Right forelimb (tissue), 1 donor: ENCODE measurements at places on chromosomes 2 and 18.
A peak's percentile ranks its signal among the peaks of the same experiment; 100 is the strongest.

GRCh38 chr2:120421830-120422175, 75.9 kb downstream of the INHBB start:
- no peak for DNase-seq

DNA sequence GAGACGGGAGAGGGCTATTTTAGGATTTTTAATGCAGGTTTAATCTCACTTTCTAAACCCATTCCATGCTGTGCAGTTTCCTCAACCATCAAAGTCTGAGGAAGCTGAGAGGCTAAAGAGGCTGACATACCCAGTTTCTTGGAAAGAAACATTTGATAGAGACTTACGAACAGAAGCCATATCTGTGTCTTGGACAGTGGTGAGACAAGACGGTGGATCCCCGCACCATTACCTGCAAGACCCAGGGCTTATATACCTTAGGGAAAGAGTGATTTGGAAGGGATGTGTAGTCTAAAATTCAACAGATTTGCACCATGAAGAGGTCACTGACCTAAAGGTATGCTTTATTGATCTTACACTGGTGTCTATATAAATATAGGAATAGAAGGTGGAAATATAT, 13.5 kb downstream of the EEF1B2 start:
- no peak for DNase-seq

- DNase-seq, result no peak
Measured at GRCh38 chr2:239746559-239747246, 278.4 kb downstream of the NDUFA10 start.

GRCh38 chr2:177250461-177250860, 14.1 kb downstream of the NFE2L2 start:
- DNase-seq, result no peak

DNA sequence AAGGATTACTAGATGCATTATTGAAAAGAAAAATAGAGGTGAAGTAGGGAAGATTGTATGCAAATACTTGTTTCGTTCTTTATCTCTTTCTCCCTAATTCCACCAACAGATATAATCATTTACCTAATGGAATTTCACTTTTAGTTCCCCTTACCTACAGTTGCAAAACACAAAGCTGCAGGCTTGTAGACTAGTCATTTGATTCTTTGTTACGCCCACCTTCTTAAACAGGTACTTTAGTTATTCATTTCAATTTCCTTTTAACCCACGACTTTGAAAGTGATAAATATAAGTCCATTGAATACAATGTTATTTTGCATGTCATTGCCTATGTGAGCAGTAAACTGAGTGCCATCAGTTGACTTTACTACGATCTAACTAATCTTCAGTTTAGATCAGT, 3.9 kb upstream of the HRH4 start:
- DNase-seq, result no peak

DNA sequence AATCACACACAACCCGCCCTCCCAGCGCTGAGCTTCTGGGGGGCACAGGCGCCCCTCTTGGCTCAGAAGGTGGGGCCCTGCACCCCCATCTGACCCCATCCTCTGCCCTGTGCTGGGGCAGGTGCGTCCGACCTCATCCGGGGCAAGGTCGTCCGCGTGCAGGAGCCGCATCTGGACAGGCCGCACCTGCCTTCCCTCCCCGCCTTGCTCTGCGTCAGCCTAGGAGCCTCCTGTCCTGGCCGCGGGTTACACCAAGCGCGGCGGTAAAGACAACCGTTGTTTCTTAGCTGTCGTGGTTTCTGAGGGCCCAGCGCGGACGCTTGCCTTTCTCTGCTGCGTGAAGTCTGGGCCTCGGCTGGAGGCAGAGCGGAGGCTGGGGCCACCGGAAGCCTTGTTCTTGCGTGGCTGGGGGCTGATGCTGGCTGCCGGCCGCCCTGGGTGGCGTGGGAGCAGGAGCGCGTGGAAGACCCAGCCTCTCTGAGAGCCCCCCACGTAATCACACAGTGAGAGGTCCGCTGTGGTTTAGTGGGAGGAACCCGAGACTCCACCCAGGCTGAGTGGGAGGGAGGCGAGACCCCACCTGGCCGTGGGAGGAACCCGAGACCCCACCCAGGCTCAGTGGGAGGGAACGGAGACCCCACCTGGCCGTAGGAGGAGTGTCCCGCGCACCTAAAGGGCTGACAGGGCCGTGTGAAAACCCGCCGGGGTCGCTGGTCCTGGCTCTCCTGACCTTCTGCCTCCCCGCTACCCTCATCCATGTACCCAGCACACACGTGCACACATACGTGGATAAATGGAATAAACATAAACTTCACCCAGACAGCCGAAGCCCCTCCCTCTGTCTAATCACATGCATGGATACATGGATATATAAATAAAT, 51.8 kb downstream of the KCNG2 start:
- DNase-seq, result no peak

DNA sequence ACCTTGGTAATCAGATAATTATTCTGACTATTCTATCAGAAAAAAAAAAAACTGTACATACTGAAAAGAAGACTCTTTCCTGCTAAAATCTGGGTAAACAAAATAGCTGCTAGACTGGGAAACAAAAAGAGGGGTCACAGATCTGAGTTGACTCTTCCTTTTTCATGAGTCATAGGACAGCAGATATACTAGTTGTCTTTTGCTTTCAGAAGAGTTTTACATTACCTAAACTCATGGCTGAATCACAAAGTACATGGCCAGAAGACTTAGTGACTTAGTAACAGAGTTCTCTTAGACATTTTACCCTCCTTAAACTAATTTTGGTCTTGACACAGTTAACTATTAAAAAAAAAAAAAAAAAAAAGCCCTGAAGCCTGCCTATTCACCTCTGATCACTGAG, 834.0 kb upstream of the FSHR start:
- no peak for DNase-seq

- no peak for DNase-seq
Measured at GRCh38 chr2:73999881-74000597, 15.3 kb downstream of the TET3 start.

DNA sequence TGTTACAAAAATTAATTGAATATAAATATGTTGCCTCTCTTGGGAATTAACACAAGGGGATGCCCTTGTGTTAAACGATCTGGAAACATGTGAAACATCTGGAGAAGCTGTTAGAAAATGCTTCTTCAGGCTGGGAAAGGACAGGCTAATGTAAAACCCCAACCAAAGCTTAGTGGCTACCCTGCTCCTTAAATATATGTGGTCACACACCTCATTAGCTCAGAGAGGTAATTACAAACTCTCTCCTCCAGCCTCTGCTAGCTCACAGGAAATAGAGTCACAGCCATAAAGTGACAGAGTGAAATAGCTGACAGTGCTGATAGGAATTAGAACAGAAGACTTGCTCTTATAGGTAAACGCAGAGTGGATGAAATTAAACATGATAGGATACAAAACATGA, 155.9 kb downstream of the RAB3GAP1 start:
- DNase-seq, result no peak

DNA sequence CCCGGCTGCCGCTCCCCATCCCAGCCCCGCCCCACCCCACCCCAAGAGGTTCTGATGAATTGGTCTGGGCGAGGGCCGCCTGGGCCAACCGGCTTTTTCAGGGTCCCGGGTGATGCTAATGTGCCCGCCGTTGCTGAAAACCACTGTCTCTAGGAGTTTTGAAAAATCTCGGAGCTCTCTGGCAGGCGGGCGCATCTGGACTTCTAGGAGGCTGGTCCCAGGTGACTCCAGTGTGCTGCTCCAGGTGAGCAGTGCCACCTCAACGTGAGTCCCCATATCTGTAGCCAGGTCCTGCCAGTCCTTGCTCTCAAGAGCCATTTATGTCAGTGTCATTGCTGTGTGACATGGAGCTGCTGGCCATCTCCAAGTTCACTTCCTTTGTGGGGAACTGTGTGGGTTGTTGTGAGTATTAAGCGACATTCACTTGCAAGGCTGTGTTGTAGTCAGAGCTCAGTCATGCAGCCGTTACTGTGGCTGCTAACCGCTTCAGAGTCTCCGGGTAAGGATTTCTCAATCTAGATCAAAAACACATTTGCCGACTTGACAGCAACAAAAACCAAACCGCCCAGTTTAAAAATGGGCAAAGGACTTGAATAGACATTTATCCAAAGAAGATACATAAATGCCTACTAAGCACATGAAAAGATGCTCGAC, at the start of gene RFX8:
Gene RFX8 (minus strand): TSS at position 382 of the 654 bp plus-strand sequence. CDS start 8,264 bp downstream, outside the sequence.
- peak; percentile 58 for DNase-seq

GRCh38 chr2:241129086-241129871, 20.0 kb downstream of the PASK start:
- DNase-seq, result peak; percentile 20

DNA sequence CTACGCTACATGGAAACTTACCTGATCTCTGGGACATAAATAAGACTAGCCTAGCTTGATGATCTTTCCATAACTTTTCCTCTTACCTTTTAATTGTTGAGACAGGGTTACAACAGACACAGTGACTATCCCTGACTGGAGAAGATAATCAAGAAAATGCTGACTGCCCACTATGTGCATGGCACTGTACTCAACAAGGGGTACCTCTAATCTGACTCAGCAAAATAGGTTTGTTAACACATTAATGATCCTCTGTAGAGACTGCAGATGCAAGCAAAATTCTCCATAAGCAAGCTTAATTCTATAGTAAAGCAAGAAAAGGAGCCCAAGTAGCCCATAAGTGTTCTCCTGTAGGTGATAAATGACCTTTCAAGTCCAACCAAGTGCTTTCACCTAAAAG, 25.5 kb downstream of the ACVR1C start:
- DNase-seq, result no peak

- no peak for DNase-seq
Measured at GRCh38 chr2:214328941-214329340, 81.9 kb upstream of the VWC2L start.

DNA sequence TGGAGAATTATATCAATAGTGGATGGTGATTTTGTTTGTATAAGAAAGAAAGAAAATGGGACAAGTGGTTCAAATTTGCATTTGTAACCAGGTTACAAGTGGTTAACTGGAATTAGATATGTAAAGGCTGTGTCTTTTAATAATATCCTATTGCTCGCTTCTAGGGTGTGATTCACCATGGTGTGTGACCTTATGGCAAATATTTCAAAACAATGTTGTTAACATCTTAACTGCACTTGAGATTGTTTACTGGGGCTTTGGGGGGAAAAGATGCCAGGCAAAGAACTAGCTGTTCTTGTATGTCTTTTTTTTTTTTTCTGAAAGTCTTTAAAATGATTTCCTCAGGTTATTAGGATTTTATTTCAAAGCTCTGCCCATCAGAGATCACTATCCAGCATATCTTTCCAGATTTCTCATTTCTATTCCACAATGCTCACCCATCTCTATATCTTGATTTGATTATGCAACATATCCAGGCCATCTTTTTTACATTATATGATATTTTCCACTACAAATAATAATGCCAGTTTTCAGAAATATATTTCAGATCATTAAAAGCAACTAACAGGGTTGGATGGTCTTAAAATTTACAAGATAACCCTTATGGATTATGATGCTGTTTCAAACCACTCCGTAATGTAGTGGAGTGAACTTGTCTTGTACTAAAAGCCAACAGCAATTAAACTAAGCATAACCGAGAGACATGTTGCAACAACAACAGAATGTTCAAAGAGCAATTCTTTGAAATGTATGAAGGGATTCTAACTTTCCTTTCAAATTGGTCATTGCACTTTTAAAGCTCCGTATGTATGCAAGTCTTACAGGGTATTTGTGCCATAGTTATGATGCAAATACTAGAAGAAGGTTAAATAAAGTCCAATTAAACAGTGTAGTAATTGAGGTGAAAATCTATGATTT, 341.5 kb upstream of the ETAA1 start:
- DNase-seq, result no peak

DNA sequence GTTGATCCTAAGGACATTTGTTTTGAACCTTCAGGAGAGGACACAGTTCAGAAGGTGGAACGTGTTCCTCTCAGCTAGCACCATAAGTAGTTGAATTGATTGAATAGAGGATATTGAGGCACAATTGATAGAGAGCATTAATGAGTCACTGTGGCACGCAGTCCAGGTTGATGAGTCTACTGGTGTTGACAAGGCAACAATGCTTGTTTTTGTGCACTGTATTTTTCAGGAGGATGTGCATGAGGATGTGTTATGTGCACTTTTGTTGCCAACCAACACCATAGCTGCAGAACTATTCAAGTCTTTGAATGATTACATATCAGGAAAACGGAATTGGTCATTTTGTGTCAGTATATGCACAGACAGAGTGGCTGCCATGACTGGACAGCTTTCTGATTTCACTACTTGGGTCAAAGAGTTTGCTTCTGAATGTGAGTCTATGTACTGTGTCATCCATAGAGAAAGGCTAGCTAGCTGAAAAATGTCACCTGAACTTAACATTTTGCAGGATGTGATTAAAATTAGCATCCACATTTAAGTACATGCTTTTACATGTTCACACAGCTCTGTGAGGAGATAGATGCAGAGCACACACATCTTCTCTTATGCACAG, 140.1 kb upstream of the B3GNT2 start:
- no peak for DNase-seq

- no peak for DNase-seq
Measured at GRCh38 chr2:70498054-70498453, 55.6 kb downstream of the TGFA start.

- no peak for DNase-seq
Measured at GRCh38 chr2:62084801-62085200, 111.1 kb upstream of the B3GNT2 start.

GRCh38 chr2:18932853-18933252, 343.5 kb upstream of the NT5C1B start:
- DNase-seq, result no peak

DNA sequence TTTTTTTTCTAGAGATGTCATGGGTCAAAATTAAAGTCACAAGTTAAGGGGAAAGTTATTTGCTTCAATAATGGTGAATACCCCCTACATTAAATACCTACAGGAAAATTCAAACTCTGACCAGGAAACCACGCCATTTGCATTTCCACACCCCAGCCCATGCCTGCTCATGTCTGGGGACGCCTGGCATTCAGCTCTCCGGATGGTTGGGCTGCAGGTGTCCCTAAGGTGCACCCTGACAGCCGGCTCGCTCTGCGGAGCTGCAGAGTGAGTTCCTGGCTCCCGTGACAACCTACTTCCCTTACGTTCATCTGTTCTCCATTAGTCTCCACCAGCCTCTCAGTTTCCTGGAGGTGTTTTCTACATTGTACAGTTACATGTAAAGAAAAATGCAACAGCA, 122.7 kb upstream of the RIOK3 start:
- no peak for DNase-seq

DNA sequence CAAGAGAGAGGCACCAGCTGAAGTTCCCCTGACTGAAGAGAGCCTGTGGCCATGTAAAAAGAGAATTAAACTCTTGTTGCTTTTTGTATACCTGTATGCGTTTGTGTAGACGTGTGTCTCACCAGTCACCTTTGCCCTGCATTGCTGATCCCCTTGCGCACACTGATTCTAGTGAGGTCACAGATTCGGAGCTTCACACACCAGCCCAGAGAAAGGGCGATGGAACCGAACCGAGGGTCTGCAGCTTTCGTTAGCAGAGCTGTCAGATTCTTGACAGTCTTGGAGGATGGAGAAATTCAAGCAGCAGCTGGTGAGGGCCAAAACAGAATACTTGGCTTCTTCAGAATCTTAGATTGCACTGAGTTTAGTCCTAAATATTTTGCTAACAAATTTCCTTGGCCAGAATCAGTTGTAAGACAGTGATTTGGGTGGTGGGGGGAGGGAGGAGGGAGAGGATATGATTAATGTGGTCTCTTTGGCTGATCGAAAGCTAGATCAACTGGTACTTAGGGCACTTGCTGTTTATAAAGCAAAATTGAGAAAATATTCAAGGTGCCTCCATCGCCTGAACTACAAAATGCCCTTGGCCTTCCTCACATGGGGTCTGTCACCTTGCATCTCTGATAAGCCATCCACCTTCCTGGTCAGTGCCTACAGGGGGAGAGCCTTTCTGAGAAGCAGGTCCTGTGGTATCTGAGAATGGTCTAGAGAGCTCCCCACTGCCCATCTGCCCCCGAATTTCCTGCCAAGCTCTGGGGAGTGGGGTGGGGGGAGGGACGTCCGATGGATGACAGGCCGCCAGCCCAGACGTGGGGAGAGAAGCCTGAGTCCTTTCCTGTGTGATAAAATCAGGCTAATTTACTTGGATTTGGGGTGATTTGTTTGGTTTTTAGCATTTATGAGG, 123.5 kb downstream of the CABLES1 start:
- DNase-seq, result no peak
